ENCODE measurements at places on chromosomes 1 and 21. TPM values are rescaled to one million over a fixed set of nuclear protein-coding genes. Genes with fewer than 3 reads are reported as not detected.

DNA sequence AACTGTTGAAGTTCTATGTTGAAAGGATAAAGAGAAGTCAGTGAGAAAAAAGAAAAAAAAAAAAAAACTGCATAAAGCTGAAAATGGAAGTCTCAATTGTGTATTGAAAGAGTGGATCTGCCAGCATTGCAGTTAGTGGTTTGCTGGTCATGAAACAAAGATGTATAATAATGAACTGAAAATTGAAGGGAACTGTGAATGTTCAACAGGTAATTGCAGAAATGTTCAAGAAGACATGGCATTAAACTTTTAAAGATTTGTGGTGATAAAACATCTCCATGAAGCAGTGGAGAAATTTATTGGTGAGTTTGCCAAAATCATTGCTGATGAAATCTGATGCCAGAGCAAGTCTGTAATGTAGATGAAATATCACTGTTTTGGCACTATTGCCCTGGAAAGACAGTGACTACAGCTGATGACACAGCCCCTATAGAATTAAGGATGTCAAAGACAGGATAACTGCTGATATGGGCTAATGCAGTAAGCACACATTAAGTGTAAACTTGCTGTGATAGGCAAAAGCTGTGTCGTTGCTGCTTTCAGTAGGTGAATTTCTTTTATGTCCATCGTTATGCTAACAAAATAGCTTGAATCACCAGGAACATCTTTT is 71.0 kb downstream of the RD3 start:
- DNase-seq = no peak

DNA sequence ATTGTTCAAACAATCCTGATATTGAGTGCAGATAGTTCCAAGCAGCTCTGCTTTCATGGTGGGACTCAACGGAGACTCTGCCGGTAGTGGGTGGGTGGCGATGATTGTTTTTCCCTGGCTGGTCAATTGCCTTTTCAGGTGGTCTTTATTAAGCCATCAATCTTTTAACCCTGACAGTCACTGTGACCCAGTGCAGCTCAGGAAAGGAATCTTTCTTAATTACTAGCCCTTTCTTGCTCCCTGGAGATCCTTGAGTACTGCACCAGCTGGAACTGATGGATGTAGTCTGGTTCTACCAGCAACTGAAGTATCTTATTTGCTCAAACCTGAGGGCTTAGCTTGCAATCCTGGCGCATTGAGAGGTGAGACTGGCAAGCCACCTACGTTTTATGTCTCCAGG is 196.4 kb downstream of the PLPP3 start:
- DNase-seq = no peak

GRCh38 chr21:45080232-45080631 is 5.9 kb downstream of the ADARB1 start:
- no peak for DNase-seq

GRCh38 chr1:246308533-246309075 is 198.5 kb downstream of the SMYD3 start:
- no peak for DNase-seq

Gene CRNN
- not detected for total RNA-seq

- no peak for DNase-seq
Observed at GRCh38 chr1:173126421-173126820, 75.7 kb upstream of the TNFSF18 start.

Gene PSMD4
- total RNA-seq = 108 TPM

Measured in ovary (tissue), 10 donors.